ENCODE measurements at places on chromosomes 1 and 21.

- no peak for DNase-seq
These were observed 475 bp upstream of the TDRD10 start for GRCh38 chr1:154501423-154502065.

DNA sequence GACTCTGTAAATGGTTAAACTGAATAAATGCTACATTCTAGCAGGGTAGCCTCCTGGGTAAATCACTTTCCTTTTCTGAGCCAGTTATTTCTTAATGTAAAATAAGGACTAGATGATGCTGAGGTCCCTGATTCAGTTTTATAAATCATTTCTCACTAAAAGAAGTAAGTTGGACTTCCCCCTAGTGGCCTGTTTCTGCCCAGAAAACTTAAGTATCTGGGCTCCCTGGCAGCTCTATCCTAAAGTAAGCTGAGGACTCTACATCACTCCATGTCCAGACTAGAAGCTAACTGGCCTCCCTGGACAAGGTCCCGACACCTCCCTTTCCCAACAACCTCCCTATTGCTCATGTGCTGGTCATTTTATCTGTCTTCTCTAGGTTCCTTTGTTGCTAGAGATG lies 3.0 kb downstream of the GPN2 start:
- DNase-seq = peak; percentile 22

GRCh38 chr1:230977761-230978490 lies 735 bp downstream of the TTC13 start:
- no peak for DNase-seq

DNA sequence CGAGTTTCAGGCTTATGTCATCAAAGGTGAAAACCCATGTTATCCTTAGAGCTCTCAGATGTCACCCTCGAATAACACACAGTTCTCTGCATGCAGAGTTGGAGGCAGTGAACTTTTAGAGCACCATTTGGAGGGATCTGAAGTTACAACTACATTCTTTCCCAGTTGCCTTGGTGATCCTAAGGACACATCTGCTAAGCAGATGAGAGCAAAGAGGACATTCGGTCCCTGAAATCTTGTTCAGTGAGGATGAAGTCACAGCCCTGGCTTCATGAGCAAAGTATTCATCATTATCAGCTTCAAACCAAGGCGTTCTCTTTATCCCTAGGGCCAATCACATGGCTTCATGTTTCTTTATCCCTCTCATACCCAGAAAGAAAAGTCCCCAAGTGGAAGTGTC lies 23.1 kb upstream of the MCOLN2 start:
- no peak for DNase-seq

GRCh38 chr1:47533793-47534328 lies 96.0 kb downstream of the FOXD2 start:
- DNase-seq = no peak

- DNase-seq = peak; percentile 59
These were observed 10.4 kb downstream of the BCAN start for GRCh38 chr1:156652131-156652991.

DNA sequence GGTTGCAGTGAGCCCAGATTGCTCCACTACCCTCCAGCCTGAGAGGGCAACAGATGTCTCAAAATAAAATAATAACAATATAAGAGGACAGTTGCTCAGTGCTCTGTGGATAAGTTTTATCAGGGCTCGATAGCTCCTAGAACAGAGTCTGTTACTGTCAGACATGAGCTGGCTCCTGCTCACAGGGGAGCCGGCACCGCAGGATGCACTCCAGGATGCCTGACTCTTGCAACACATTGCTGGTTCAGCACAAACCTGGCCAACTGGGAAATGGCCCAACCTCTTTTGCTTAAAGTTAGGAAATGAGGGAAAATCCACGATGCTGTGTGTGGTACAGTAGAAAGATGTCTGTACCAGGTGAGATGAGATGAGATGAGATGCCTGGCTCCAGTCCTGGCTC lies 5.8 kb upstream of the CTSE start:
- no peak for DNase-seq

GRCh38 chr1:161131523-161132409 lies 701 bp downstream of the DEDD start:
- DNase-seq = no peak

DNA sequence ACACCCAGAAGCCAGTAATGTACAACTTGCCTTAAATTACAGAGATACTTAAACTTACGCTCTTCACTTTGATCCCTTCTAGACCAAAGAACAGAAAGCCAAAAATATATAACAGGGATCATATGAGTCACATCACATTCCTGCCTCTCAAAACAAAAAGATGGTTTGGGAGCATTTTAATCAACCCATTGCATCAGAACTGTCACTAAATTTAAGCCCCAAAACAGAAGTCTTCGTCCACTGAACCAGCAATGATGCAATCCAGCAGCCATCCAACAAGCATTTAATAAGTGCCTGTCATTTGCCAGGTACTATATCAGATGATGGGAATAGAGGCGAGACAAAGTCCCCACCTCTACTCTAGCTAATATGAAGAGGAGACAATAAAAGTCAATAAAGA lies 42.7 kb upstream of the GLIS1 start:
- peak; percentile 46 for DNase-seq

GRCh38 chr1:5497503-5497902 lies 494.7 kb downstream of the NPHP4 start:
- DNase-seq = no peak

DNA sequence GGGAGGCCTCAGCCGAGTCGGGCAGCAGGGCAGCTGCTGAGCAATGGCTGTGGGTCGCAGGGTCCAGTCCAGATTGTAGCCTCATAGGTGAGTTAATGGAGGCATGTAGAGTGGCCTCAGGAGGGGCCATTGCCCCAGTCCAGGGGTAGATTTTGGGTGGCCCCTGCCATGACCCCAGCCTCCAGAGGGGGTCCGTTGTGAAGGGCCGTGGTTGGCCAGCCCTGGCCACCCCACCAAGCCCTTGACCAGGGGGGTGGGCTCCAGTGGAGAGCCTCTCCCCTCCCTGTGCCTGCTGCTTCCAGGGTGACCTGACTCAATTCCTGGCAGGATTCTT lies 26.1 kb downstream of the TRPM2 start:
- DNase-seq = no peak

DNA sequence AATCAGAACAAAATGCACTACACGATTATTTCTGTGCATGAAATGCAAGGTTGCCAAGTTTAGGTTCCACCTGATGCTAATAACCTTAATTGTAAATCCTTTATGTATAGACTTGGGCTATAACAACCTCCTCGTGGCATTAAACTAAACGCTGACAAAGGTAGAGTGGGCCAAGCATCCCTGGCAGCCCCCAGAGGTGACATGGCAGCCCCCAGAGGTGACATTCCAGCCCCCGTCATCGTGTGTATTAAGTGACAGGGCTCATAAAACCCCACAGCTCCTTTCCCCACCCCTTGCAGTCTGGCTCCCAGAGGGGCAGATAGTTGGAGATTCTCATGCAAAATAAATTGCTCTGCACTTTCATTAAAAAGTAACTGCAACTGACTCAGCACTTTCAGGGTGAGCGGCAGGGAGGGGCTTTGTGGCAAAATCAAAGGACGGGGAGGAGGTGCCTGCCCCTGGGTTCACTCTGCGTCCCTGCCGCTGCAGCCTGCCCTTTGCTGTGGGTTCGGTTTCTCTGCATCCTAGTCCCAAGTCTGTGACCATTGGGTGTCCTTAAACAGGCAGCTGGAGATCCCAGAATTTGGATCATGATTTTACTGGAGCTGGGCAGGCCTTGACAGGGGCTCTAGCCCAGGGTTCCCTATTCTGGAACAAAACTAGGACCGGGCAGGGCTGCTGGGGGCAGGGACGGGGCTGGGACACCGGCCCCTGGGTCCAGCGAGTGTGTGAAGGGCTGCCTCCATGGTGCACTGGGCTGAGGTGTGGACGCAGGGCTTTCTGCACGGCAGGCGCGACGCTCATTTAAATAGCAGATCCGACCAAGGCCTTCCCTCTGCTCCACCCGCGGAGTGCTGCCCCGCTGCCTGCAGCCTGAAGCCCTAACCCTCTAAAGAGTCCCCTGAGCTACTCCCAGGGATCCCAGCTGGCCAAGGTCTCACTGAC lies 234.9 kb upstream of the VAMP3 start:
- DNase-seq = no peak

DNA sequence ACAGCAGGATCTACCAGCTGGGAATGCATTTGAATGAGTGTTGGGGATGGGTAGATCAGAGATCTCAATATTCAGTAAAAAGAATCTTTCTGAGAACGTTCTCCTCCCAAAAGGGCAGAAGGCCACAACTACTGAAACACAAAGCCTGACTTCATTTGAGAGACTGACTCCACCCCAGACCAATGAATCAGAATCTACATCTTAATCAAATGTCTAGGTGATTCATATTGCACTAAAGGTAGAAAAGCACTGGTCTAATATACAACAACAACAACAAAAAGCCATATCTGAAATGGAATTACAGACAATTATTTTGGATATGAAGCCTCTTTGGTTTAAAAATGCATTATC lies 123.9 kb downstream of the SMYD3 start:
- no peak for DNase-seq

DNA sequence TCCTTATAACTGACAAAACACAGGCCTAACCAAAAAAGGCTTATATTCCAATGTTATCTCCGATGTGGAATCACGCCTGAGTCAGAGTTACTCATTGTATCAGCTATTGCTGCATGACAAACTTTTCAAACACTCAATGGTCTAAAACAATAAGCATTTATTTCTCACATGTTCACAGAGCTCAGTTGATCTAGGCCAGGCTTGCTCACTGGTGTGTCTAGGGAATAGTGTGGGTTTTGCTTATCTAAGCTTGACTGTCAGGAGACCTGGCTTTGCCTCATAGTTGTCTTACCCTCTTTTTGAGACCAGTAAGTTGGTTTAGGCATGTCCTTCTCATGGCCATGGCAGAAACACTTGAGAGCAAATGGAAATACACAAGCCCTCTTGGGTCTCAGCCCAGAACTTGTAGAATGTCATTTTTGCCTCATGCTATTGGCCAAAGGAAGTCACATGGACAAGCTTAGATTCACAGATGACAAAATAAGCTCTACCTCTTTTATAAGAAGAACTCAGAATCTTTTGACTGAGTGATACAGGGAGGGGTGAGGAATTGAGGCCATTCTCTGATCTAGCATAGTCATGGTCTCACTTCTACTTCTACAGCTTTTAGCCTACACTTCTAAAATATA lies 130.8 kb downstream of the HMCN1 start:
- DNase-seq = no peak

DNA sequence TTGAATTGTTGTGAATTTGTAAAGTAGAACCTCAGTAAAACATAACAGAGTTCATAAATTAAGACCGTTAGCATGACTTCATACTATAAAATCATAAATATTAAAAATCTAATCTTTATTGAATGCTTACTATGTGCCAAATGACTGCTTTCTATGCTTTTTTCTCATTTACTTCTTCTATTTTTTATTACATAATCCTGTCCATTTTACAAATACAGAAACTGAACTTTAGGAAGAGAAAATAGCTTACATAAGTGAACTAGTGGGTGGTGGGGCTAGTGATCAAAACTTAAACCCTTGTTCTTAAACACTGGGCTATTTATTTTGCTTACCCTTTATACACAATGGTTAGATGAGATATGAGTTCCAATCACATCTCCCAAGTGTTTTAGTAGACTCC lies 122.3 kb downstream of the ZC3H11B start:
- peak; percentile 17 for DNase-seq

GRCh38 chr1:188762166-188762743 lies 1715.4 kb downstream of the BRINP3 start:
- DNase-seq = no peak

DNA sequence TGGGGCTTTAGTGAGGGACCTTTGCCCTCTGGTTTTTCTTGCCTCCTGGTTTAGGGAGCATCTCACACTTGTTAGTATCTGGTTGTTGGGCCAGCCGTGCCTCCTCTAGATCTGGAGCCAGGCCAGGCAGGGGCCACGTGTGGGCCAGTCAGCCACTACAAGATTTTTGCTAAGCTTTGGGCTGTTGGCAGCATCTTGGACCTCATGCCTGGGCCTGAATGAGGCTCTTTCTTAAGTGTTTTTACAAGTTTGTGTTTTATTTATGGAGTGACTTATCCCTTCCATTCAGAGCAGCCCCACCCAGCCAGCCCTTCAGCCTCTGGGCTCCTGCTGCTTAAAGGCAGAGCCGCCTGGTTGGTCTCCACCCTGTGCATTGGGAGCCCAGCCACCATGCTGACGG lies 1.6 kb upstream of the SH3BGRL3 start:
- DNase-seq = no peak

GRCh38 chr1:184219414-184219813 lies 167.4 kb upstream of the C1orf21 start:
- DNase-seq = no peak
